ENCODE measurements at places on chromosomes 11 and 22. TPM values are rescaled to one million over a fixed set of nuclear protein-coding genes. Genes with fewer than 3 reads are reported as not detected.

Gene MS4A6A
- total RNA-seq = not detected

Gene SLC22A9
- not detected for total RNA-seq

Gene USH1C
- 1.5 TPM for total RNA-seq

DNA sequence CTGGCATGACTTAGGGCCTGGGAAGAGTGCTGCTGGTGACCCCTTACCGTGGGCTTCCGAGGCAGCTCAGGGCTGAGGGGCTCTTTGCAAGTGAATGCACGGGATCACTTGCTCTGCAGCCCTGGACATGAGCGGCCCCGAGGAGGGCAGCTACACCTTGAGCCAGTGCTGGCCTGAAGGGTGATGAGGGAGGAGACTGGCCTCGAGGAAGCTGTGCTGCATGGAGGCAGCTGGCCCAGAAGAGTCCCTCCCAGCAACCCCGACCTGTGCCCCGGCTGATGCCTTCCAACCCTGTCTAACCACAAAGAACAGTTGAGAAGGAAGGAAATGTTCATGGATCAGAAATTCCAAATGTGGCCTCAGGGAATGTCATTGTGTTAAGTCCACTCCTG is 45.2 kb downstream of the TBX1 start:
- H3K27ac ChIP-seq = no peak overlapping the region
- peak; percentile 15 for DNase-seq
- H3K4me1 ChIP-seq = no peaks in the 10 kb centered on the region
- H3K36me3 ChIP-seq = peaks cover 4% of the 10 kb centered on the region
- H3K4me3 ChIP-seq = no peak overlapping the region

DNA sequence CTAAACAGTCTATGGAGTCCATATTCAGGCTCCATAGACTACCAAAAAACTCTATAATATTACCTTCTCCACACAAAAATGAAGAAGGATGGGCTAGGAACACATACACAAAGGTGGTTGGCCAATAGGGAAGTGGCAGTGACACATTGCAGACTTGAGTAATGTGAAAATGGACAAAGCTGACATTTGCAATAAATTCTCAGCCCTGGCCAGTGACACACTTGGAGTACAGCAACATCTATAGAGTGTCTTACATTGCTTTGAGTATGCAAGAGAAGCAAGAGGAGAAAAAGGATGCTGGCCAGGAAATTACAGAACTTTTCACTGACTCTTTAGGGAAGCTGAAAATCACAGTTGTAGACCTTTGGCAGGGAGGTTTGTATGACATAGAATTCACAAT is 7.3 kb upstream of the OR52W1 start:
- no peaks in the 10 kb centered on the region for H3K27me3 ChIP-seq
- no peak overlapping the region for H3K4me3 ChIP-seq
- H3K36me3 ChIP-seq = no peaks in the 10 kb centered on the region
- H3K27ac ChIP-seq = no peak overlapping the region

Gene OR8D1
- not detected for total RNA-seq

DNA sequence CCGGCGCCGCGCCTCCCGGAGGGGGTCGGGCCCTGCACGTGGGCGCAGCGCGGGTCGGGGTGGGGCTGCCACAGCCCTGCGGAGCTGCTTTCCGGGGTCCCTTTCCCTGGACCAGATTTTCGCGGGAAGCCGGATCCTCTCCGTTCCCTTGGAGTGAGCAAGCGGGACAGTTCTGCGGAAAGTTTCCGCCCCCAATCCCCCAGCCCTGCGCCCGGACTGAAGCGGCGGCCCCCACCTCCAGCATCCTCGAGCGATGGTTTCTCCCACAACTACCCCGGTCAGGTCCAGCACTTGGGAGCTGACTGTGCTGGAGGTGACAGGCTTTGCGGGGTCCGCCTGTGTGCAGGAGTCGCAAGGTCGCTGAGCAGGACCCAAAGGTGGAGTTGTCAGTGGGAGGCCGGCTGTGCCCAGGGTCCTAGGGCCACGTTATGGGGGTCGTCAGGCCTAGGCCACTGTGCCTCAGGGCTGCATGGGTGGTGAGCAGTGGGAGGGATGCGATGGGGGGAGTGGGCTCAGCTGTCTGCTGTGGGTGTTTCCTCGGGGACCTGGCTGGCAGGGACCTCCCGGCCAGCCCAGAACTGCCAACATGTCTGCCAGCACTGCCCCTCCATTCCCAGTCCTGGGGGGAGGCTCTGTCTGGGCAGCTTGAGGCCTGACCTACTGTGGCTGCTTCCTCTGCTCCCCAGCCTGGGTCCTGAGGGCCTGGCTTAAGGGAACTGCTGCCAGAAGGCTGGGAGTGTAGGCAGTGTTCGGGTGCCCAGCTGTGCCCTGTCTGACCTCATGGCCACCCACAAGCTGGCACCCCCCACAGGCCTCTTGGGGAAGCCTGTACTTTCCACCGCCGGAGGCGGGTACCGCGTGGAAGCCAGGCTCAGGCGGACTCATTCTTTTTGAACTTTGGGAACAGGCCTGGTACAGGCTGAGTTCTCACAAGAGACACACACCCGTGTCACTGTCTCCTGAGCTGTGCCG is 726 bp downstream of the ST3GAL4 start:
- peaks cover 6% of the 10 kb centered on the region for H3K4me1 ChIP-seq
- H3K27ac ChIP-seq = no peak overlapping the region
- peak overlapping the region; percentile 71 for H3K4me3 ChIP-seq
- DNase-seq = no peak
- H3K27me3 ChIP-seq = no peaks in the 10 kb centered on the region
